ENCODE measurements at places on chromosomes 6 and 20.

- DNase-seq = no peak
Observed at GRCh38 chr6:166330612-166331011, 11.7 kb downstream of the SFT2D1 start.

GRCh38 chr20:3752386-3752759, 15.2 kb downstream of the ADISSP start:
- no peak for DNase-seq

GRCh38 chr20:41214202-41214601, 76.9 kb downstream of the PLCG1 start:
- no peak for DNase-seq

DNA sequence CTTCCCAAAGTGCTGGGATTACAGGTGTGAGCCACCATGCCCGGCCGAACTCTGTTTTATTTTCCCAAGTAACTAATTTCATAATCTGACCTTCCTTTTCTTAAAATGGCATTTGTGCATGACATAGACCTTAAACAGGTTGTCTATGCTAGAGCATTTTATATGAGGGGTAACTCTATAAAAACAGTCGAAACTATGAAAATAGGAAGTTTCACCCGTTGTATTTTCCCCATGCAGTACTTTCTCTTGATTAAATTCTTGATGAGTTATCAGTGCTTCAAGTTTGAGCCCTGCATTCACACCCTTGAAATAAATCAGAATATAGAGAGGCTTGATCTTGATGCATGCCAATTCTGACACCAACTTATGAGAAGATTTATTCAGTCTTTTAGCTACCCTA, 11.7 kb downstream of the TBPL1 start:
- no peak for DNase-seq

- DNase-seq = no peak
Observed at GRCh38 chr6:41653691-41654090, 15.4 kb downstream of the MDFI start.

DNA sequence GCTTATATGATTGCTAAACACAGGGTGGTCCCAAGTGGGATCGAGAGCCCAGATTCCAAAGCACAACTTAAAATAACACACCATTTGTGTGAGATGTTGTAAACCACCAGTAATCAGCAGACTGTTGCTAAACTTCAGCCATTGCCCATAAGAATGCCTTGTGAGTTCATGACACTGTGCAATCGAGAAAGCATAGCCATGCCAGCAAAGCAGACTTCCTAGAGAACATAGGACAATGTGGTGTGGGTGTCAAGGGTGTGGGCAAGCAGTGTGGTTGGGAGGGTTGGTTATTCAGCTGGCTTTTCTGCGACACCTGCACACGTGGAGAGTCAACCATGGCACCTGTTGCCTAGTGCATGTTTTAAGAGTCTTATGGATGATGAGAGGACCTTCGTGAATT, 16.1 kb upstream of the CALHM6 start:
- DNase-seq = no peak

- DNase-seq = no peak
Observed at GRCh38 chr6:136171231-136171630, 78.9 kb downstream of the MTFR2 start.

DNA sequence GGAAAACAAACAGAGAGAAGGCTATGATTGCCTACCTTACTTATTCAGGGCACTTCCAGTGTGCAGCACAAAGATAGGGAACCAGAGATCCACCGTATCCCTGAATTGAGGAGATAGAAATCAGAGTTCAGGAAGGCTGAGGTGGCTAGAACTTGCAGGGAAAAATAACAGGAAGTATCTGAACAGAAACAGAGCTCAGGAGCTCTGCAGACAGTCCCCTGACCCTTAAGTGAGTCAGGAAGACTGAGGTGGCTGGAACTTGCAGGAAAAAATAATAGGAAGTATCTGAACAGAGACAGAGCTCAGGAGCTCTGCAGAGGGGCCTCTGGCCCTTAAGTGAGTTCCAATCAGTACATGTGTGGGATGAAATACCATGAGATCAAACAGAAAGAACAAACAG, 65.4 kb downstream of the RPRD1B start:
- no peak for DNase-seq

DNA sequence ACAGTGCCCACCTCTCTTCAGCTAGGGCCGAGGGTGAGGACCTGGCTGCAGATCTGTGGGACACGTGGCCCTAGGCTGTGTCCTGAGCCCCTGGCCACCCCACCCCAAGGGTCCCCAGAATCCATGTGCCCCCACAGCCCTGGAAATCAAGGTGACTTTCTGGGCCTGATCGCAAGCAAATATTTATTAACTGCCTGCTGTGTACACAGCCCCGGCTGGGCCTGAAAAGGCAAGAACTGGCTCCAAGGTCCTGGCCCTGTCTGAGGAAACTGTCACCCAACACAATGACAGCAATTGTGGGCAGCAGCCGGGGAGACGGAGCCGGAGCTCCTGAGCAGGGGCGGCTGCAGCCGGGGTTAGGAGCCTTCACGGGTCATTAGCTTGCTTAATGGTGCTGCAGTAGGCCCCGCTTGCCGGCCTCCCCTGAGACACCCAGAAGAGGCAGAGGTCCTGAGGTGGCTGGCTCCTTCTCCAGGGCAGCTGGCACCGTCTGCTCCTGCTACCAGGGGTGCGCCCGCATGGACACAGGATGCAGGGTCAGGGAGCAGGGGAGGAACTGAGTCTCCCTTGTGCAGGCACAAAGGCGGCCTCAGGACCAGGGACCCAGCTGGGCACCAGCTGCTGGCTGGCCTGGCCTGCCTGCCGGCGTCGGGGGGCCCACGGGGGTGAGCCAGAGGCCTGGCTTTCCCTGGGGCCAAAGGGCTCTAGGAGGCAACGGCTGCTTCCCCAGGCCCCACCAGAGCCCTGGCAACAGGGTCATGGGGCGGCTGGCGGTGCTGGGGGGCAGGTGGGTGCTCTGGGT, 24.1 kb downstream of the NPEPL1 start:
- no peak for DNase-seq

DNA sequence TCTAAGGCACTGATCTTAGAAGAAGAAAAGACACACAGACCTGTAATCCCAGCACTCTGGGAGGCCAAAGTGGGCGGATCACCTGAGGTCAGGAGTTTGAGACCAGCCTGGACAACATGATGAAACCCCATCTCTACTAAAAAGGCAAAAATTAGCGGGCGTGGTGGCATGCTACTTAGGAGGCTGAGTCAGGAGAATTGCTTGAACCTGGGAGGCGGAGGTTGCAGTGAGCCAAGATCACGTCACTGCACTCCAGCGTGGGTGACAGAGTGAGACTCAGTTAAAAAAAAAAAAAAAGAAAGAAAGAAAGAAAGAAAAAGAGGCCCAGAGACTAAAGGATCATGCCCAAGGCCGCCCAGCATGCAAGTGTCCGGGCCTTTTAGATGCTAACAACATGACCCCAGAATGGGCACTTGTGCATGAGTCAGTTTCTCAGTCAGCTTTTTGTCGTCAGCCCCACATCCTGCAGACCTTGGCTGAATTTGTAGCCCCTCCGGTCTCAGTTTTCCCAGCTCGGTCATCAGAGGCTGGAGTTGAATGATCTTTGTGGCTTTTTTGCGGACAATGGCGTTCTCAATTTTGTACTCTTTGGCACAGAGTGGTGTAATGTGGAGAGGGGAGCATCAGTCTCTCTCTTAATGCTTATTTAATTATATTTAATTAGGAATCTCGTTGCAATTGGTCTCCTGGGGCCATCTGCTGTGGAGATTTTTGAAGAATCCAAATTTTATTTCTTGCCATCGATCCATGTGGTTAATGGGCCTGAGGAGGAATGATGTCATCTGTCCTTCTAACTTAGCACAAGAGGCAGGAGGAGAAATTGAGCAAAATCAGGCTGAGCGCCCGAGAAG, 30.6 kb upstream of the APCDD1L start:
- no peak for DNase-seq

- DNase-seq = no peak
Observed at GRCh38 chr6:40806256-40806864, 219.2 kb upstream of the LRFN2 start.

- DNase-seq = no peak
Observed at GRCh38 chr20:18995455-18995854, 181.9 kb downstream of the SCP2D1 start.

- DNase-seq = no peak
Observed at GRCh38 chr20:37755665-37756064, 61.8 kb downstream of the CTNNBL1 start.

DNA sequence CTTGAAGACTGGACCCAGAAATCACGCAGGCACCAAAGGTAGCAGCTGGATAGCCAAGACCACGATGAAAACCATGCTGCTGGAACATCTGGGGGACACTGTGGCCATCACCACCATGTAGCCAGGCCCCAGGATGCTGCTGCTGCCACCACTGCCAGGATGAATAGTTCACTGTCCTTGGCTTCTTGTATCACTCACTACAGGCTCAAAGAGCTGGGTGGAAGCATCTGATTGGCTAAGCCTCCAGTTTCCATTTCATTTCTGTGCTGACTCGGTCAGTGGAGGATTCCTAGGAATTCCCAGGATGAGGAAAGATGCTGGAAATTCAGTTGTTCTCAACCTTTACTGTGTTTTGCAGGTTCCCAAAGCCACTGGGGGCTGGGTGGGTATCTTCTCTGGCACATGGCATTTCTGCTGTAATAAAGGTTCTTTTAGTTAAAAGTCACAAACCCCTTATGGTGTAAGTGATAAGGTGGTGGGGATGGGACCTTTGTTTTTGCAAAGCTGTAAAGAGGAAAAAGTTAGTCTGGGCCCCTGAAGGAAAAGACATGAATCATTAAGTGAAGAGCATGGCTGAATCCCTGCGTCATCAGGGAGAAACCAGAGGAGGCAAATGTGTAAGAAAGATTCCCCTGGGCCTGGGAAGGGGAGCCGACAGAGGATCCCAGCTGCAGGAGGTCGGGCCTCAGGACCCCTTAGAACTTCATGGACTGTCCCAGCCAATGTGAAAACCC, 75.6 kb upstream of the RNF24 start:
- no peak for DNase-seq

DNA sequence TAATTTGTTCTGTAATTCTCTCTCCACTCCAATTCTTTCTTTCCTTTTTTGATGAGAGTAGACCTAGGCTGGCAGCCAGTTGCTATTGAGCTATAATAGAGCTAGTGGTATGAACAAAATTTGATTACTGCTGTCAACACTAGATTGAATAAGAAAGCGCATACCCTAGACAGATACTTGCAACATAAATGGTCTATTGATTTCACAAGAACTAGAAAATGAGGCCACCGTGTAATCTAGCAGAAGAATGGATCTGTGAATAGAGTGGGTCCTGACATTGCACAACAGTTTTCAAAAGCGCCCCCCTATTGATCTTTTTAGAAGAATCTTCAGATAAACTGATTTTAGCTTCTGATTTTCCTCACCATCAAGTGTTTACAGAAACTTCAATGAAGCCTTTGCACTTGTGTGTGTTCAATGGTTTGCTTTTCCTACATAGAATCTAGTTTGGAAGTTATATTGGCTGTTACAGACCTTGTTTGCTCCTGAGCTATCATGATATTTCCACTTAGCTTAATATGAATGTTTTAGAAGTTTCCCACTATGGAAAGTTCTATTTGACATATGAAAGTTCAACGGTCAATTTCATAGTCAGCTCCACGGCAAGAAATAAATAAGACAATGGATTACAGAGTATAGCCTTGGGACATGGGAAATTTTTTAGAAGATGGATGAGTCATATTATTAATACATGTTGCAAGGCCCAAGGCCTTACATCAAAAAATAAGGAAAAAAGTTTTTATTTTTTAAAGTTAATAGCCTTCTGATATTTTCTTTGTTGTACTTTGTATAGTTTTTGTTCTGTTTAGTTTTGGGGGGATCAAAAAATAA, 55.6 kb downstream of the UTRN start:
- no peak for DNase-seq

- no peak for DNase-seq
Observed at GRCh38 chr6:87897663-87898062, 150.0 kb upstream of the SPACA1 start.

DNA sequence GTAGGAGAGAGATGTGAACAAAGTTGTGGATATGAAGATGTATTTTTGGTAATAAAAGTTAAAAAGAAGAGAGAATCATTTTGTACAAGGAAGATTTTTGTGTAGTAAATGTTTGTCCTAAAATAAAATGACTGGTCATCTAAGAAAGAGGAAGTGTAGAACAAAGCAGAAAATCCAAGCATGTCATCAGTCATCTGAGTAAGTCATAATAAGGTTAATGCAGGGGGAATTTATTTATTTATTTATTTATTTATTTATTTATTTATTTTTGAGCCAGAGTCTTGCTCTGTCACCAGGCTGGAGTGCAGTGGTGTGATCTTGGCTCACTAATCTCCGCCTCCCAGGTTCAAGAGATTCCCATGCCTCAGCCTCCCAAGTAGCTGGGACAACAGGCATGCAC, 15.7 kb upstream of the CGA start:
- no peak for DNase-seq

GRCh38 chr6:55153284-55153683, 21.0 kb upstream of the HCRTR2 start:
- DNase-seq = no peak

GRCh38 chr6:12715437-12715836, 1.1 kb upstream of the PHACTR1 start:
- DNase-seq = no peak

- no peak for DNase-seq
Observed at GRCh38 chr6:5552243-5552642, 290.9 kb downstream of the FARS2 start.

DNA sequence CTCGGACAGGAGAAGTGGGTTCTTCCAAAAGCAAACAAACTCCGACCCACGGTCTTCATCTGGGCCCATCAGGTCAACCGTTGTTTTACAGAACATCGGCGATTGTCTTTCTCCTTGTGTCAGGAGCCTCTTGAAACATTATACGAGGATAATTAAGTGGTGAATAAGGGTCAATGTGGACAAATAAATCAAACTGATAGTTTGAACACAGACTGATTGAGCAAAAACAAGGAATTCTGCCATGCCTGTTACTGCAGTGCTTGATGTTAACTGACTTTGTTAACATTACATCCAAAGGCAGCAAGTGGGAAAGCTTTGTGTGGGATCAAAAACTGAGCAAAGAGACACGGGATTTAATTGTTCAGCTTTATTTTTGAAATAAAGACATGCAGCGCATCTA, 101.1 kb upstream of the IFNGR1 start:
- DNase-seq = no peak

- DNase-seq = no peak
Observed at GRCh38 chr6:167851370-167851952, 24.8 kb downstream of the AFDN start.

- no peak for DNase-seq
Observed at GRCh38 chr20:35200267-35200666, 26.2 kb upstream of the MMP24 start.

- no peak for DNase-seq
Observed at GRCh38 chr6:17505767-17506280, 94.3 kb upstream of the FAM8A1 start.

- no peak for DNase-seq
Observed at GRCh38 chr6:107305391-107305790, 154.0 kb downstream of the PDSS2 start.

DNA sequence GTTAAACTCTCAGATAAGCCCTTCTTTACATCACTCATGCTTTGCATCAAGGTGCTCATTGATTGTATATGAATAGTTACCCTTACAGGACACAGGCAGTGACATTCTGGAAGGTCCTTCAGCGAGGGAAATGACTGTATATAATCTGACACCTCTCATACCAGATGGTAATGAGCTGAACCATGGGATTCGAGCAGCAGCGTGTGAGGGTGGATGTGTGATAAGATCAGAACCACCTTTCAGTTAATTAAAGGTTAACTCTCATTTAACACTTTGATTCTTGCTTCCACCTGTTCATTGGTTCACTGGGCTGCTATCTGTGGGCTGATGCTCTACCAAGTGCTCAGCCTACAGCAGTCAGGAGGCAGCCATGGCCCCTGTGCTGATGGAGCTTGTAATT, 24.2 kb downstream of the NEDD9 start:
- DNase-seq = no peak

All from NCI-H1694 (cell line).